ENCODE measurements at places on chromosomes 6 and 20. TPM values are rescaled to one million over a fixed set of nuclear protein-coding genes. Genes with fewer than 3 reads are reported as not detected.
A peak's percentile ranks its signal among the peaks of the same experiment; 100 is the strongest.

Gene FERMT1
- total RNA-seq = 2.1 TPM

DNA sequence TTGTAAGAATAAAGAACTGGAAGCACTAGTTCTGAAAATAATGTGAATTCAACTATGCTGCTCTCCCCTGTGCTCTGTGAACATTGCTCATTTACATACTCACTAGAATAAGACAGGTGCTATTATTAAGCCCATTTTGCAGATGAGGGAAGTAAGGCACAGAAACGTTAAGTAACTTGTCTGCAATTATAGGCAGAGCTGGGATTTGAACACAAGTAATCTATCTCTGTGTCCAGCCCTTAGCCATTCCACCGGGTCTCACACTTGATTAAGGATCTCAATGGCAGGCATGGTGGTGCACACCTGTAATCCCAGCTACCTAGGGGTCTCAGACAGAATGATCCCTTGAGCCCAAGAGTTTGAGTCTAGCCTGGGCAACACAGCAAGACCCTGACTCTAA is 357.7 kb downstream of the CD83 start:
- H3K4me3 ChIP-seq = no peak overlapping the region
- H3K4me1 ChIP-seq = peaks cover 14% of the 10 kb centered on the region
- no peaks in the 10 kb centered on the region for H3K27me3 ChIP-seq

DNA sequence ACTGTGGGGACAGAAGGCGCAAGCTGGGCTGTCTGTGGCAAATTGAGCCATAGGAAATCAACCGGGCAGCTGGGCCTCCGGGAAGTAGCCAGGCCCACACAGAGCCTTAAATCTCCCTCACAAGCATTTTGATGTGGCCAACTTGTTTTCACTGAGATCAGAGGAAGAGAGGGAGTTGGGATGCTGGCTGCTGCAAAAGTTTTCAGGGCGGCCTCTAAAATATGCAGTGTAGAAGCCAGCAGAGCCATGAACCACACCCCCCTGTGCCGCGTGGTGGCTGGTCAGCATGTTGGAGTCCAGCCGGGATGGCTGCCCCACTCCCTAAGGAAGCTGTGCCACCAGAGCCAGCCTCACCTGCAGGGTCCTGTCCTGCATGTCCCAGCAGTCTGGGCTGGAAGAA is 167.4 kb downstream of the CDC5L start:
- peaks cover 42% of the 10 kb centered on the region for H3K27me3 ChIP-seq
- H3K4me3 ChIP-seq = no peak overlapping the region
- no peaks in the 10 kb centered on the region for H3K36me3 ChIP-seq
- DNase-seq = no peak
- no peaks in the 10 kb centered on the region for H3K4me1 ChIP-seq

DNA sequence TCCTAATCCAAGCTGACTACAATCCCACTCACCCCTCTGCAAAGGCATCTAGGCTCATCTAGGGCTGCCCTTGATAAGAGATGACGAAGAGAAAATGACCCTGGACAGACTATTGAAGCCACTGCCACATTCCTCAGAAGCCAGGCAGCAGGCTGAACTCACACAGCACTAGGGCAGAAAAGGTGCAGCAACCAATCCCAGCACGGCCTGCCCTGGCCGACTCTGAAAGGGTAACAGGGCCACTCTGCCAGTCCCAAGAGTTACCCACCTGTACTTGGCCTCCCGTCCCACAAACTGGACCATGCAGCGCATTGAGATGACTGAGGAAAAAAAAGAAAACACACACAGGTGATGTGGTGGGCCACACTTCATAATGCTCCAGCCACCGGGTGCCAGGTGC is 9.1 kb downstream of the MTCH1 start:
- H3K4me3 ChIP-seq = no peak overlapping the region
- H3K36me3 ChIP-seq = peaks cover 69% of the 10 kb centered on the region
- DNase-seq = peak; percentile 39
- no peaks in the 10 kb centered on the region for H3K27me3 ChIP-seq
- H3K27ac ChIP-seq = no peak overlapping the region

Gene ITPA
- total RNA-seq = 34.0 TPM

Gene COL19A1
- not detected for total RNA-seq

Gene PRPH2
- 3.3 TPM for total RNA-seq

Gene C4A
- total RNA-seq = 7.2 TPM

DNA sequence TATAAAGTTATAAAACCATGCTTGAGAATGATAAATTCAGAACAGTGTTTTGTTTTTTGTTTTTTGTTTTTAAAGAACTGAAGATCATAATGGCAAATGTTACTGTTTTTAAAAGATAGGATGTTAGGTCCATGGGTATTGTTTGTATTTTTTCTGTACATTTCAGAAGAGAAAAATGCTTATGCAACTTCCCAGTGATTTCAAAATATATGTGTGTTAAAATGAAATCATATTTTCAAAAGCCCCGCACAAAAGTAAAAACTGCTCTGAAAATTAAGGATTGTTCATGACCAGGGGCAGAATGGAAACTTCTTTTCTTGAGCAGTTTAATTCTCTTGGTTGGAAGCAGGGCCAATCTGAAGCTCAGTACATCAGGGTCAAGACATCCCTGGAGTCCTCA is 109.2 kb upstream of the SIRPG start:
- no peak overlapping the region for H3K4me3 ChIP-seq
- H3K27ac ChIP-seq = no peak overlapping the region
- peaks cover 4% of the 10 kb centered on the region for H3K4me1 ChIP-seq
- DNase-seq = no peak

Gene FAM83C
- not detected for total RNA-seq

Gene AIF1
- 0.36 TPM for total RNA-seq

DNA sequence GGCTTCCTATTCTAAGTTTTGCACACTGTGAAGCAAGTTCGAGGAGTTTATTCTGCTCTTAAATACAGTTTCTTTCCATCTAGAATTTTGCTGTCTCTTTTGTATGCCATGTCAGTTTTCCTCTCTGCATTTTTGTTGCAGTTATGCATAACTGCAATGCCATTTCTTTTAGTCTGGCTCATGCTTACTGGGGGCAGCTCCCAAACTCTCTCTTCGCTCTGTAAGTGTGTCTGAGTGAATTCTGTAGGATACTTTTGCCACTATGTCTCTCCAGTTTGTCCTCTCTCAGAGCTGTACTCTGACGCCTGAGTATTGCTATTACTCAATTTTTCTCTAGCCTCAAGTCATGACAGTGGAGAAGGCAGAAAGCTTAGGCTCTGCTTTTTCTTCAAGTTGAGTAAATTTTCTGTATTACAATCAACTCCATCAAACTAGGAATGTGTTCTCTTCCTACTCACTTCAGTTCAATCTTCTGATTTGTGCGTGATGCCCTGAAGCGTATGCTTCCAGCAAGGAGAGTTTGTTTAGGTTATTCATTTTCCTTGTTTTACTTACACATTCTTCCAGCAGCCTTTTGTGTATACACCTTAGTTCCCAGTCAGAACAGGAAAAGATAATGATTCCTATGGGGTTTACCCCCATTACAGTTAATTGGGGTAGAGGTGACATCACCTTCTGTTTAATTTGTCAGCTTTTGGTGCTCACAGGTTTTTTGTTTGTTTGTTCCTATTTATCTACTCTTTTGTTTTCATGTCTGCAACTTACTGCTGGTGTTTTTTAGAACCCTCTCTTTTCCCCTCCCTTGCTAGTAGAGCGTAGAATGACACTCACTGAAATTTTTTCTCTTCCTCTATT is 430.9 kb downstream of the BCKDHB start:
- no peaks in the 10 kb centered on the region for H3K27me3 ChIP-seq
- H3K36me3 ChIP-seq = no peaks in the 10 kb centered on the region
- no peak overlapping the region for H3K4me3 ChIP-seq

GRCh38 chr6:47767102-47767501 is 14.7 kb upstream of the OPN5 start:
- no peaks in the 10 kb centered on the region for H3K36me3 ChIP-seq
- no peak for DNase-seq
- no peaks in the 10 kb centered on the region for H3K27me3 ChIP-seq

Gene IPCEF1
- total RNA-seq = 0.88 TPM

Gene IL17F
- not detected for total RNA-seq
